A549 (cell line): ENCODE measurements at places on chromosomes 12 and 14.

DNA sequence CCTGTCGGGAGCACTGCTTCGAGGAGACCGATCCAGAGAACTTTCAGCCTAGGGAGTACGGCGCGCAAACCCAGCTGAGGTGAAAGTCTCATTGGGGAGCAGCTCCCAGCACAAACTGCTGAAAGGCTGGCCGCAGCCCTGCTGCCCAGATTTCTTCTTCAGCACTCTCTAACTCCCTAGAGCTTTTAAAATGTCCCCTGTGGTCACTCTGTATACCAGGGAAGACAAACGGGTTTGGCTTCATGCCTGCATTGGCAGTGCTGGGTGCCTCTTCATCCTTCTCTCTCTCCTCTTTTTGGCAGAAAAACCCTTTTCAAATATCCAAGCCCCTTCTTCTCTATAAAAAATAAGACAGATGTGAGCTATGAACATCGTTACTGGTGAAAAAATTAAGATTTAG lies 34.9 kb downstream of the BBS10 start:
- DNase-seq: no peak

GRCh38 chr12:66763467-66763866 lies 84.6 kb upstream of the GRIP1 start:
- no peak for DNase-seq

- DNase-seq: peak; percentile 11
These were observed 4.2 kb upstream of the TRHDE start for GRCh38 chr12:72267974-72268373.

GRCh38 chr14:68604361-68604730 lies 188.5 kb downstream of the ZFP36L1 start:
- no peak for DNase-seq

DNA sequence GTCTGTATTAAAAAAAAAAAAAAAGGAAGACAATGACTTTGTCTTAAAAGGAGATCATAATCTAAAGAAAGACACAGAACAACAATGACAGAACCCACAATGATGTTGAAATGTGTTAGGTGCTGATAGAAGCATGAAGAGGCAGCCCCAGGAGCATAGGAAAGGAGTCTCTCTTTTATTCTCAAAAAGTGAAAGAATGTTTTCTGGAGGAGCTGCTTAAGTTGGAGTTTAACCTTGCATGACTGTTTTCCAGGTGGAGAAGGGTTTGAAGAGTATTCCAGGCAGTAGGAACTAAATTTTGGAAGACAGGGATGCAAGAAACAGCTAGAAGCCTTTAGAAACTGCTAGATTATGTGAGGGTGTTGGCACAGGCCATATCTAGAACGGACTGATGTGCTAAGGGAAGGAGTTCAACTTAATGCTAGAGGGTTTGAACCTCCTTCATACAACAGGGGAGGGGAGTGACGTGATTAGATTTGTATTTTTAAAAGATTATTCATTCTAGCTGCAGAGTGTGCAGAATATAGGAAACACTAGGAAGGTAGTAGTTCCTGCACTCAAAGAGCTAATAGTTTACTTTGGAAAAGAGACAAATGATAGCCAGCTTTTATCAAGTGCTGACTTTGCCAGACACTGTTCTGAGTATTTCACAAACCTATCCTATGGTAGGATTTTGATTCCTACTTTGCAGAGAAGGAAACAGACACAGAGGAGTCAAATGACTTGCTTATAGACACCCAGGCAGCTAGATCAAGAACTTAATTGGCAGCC lies 4.6 kb upstream of the RPL6 start:
- no peak for DNase-seq

- no peak for DNase-seq
These were observed 125.4 kb downstream of the LRIG3 start for GRCh38 chr12:58794859-58795258.

DNA sequence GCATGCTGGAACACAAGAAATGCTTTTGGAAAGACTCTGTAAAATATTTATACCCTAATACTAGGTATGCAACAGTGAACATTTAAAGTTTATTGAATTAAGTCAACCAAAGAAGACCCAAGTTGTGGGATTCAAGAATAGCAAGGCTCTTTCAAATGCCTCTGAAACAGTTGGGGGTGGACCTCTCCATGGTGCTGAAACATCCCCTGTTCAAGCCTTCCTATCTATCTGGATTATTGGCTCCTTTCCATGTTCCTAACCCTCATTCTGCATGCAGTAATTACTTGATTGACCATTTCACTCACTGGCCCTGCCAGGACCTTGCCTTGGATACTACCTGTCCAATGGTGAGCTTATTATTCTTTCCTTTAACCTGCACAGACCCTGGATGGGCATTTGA lies 349.7 kb downstream of the NRXN3 start:
- no peak for DNase-seq

DNA sequence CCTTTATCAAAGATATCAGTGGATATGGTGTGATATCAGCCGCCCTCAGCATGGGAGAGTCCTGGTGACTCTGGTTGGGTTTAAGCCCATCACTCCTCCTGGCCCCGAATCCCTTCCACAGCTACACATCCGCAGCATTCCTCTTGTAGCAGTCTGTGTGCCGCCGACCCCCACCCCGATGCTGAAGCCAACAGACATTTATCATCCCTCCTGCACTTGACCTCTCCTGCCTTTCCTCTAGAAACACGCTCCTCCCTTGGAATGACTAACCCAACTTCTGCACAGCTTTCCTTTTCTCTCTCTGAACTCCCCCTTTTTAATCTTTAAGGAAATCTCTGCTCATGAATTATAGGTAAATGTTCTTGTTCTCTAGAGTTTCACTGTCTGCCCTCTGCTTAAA lies 250.9 kb upstream of the FOXN3 start:
- DNase-seq: no peak

DNA sequence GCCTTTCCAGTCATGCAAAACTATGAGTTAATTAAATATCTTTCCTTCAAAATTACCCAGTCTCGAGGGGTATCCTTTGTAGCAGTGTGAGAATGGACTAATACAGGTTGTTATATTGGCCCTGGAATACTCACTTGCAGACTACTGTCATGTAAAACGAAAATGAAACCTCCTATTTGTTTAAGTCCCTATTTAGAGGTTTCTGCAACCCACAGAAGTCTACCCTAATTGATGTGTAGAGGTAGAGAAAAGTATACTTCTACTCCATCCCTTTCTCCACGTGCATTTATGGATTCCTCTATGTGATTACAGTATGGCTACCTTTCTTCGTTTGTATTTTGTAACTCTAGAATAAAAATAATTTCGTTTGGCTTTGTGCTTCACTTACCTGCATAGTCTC lies 371.1 kb downstream of the FSCB start:
- no peak for DNase-seq

GRCh38 chr12:124478416-124478815 lies 89.0 kb downstream of the NCOR2 start:
- no peak for DNase-seq

GRCh38 chr12:3966376-3966775 lies 93.2 kb upstream of the PARP11 start:
- no peak for DNase-seq

GRCh38 chr14:29262979-29263378 lies 496.4 kb downstream of the FOXG1 start:
- no peak for DNase-seq

DNA sequence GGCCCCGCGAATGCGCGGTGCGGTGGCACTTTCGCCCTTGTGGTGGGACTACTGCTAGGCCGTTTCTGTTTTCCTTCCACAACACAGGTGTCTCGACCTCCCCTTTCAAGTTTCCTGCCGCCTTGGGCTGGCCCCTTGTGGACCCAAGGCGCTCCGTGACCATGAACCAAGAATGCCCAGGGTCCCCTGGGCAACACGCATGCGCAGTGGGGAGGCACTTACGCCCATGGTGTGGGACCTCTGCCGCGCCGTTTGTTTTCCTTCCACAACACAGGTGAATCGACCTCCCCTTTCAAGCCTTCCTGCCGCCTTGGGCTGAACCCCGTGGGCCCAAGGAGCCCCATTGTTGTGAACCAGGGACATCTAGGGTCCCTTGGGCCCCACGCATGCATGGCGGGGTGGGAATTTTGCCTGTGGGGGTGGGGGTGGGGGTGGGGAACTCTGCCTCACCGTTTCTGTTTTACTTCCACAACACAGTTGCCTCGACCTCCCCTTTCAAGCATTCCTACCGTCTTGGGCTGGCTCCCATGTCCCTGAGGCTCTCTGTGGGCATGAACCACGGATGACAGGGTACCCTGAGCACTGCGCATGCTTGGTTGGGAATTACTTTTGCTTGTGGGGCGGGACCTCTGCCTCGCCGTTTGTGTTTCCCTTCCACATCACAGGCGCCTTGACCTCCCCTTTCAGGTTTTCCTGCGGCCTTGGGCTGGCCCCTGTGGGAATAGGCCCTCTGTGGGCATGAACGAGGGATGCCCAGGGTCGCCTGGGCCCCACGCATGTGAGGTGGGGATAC lies 355.1 kb downstream of the ALG10 start:
- DNase-seq: no peak

DNA sequence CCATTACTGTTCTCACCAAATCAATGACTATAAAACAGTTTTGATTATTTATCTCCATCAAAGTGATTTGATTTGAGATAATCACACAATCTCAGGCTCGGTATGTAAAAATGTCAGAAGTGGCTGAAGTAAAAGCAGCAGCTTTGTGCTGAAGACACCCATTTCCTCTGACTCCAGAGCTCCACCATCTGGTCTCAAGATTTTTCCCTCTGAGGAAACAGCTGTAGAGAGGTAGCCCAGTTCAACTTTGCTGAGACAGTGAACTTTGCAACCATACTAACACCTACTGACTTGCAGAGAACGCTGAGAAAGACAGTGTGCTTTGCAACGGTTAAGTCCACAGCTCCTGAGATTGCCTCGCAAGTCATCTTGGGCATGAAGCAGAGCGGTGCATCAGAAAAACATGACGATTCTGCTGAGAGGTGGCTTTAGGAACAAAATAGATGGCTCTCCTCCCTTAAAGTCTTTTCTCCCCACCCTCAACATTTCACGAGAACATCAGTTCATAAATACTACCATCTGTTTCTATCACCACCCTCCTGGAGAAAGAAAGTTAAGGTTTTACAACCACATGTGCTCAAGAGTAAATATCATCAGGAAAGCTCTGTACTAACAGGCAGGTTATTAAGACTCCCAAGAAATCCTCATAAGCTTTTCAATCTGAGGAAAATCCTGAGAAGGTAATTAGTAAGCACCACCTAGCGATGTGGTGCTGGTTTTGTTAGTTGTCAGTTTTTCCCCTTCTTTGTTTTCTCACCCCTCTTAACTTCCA lies 34.8 kb downstream of the HIGD1C start:
- DNase-seq: no peak

DNA sequence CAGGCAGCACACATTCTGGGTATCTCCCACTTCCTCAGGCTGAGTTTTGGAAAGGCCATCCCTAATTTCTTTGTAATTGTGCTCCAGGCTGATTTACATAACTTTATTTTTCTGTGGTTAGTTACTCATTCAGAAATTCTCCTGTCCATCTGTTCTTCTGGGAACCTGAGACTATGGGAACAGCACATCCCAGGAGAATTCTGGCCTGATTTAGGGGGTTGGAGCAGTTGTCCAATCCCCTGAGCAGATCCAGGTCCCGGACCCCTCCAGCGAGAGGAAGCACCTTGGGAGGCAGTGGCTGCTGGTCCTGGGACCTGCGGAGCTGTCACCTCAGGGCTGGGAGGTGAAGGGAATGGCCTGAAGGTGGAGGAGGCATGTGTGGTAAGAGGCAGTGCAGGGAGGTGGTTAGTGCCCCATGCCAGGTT lies 40.4 kb downstream of the TSPAN9 start:
- DNase-seq: no peak

DNA sequence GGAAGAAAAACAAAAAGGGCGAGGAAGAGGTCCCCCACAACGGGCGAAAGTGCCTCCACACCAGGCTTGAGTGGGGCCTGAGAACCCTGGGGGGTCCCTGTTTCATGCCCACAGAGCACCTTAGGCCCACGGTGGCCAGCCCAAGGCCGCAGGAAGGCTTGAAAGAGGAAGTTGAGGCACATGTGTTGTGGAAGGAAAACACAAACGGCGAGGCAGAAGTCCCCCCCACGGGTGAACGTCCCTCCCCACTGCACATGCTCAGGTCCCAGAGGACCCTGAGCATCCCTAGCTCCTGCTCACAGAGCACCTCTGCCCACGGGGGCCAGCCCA lies 371.5 kb downstream of the ALG10 start:
- DNase-seq: no peak

DNA sequence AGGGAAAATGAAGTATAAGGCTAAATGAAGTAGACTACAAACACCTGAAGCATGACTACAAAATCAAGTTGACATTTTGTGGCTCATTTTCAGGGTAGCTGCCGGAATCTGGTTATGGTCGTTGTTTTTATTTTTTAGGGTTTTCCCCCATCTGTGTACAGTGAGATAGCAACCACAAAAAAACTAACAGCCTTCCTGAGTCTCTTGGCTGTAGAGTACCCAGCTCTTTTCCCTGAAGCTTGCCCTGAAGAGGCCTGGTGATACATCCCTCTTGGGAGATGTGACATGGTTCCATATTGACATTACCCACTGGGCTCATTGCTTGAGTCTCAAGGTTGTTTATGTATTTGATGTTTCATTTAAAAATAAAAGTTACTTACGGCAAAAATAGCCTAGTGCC lies 424.0 kb downstream of the ZFP36L1 start:
- DNase-seq: no peak

DNA sequence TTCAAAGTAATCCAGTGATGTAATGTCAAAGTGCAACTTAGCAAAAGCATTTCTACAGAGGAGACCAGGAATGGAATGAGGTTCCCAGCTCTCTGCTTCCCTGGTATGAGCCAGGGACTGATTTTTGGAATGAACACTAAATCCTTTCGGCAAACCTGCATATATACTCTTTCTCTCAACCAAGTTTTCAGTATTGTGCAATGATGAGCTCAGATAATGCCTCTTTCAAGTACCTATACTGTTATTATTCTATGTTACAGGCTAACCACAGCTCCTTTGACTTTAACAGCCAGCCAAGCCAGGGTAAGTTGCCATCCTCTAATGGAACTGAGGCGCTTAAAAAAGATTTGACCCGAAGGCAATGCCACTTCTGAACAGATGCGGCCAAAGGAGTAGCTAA lies 104.9 kb upstream of the FSCB start:
- no peak for DNase-seq

GRCh38 chr12:11696084-11696483 lies 46.6 kb downstream of the ETV6 start:
- DNase-seq: no peak

DNA sequence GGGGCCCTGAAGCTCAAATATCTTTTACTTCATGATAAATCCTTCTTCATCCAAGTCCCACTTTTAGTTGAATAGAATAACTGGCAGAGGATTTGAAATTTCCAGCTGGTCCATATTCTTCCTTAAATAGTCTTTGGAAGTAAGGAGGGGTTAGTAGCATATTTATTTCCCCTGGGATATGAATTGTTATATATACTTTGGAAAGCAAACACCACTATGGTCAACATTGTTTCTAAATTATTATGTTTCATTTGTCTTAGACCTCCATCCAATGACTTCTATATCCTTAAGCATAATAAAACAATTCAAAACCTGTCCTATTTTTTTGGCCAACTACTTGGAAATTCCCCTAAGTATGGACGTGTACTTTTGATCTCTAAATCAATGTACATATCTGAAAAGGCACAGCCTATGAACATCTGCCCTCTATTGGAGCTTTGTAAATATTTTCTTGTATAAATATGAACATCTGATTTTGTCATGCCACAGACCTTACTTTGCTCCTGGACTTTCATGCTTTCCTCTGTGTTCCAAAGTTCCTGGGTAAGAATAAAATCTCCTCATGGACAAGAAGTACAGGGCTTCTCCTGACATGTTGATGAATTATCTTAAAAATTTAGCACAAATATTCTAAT lies 1212.0 kb downstream of the GALC start:
- DNase-seq: no peak

GRCh38 chr12:28497889-28498411 lies 307.7 kb downstream of the CCDC91 start:
- DNase-seq: peak; percentile 4

- DNase-seq: peak; percentile 79
These were observed at the start of gene PIP4K2C for GRCh38 chr12:57590864-57591781. Gene PIP4K2C, plus strand, starts transcription at chr12:57591192. Its CDS starts 98 bp downstream, at chr12:57591290.
